ENCODE measurements at places on chromosomes 16 and 17.
A peak's percentile ranks its signal among the peaks of the same experiment; 100 is the strongest.

GRCh38 chr17:54085020-54085419 lies 262.3 kb downstream of the KIF2B start:
- DNase-seq = no peak

DNA sequence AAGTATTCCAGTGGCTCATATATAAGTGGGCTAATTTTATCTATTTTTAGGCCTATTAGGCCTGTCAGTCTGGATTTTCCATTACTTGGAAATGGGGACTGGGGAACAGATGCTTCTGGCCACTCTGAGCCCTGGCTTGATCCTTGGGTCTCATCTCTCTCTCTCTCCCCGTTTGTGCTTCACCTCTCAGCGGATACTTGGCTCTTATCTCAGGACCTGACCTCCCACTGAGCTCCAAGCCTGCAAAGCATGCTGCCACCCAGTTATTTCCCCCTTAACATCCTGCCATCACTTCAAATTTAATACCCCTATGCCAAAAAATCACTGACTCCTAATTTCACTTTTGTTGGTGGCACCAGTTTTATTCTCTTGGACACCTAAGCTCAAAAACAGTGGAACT lies 4.2 kb downstream of the ZNF843 start:
- no peak for DNase-seq

- DNase-seq = no peak
These were observed 3.9 kb upstream of the TMEM114 start for GRCh38 chr16:8594149-8594666.

DNA sequence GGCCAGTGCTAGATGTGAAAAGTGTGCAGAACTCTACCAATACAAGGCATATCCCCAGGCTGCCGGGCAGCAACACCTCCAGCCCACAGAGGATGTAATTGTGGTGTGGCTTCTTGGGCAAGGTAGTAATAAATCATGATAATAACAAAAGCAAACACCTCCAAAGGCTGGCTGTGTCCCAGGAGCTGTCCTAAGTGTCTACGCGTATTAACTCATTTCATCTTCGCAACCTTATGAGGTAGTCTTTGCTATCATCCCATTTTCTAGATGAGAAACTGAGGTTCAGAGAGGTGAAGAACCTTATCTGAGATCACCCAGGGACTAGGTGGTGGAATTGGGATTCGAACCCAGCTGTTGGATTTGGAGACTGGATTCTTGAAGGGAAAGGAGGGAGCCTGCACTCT lies 5.3 kb downstream of the PDK2 start:
- DNase-seq = no peak

DNA sequence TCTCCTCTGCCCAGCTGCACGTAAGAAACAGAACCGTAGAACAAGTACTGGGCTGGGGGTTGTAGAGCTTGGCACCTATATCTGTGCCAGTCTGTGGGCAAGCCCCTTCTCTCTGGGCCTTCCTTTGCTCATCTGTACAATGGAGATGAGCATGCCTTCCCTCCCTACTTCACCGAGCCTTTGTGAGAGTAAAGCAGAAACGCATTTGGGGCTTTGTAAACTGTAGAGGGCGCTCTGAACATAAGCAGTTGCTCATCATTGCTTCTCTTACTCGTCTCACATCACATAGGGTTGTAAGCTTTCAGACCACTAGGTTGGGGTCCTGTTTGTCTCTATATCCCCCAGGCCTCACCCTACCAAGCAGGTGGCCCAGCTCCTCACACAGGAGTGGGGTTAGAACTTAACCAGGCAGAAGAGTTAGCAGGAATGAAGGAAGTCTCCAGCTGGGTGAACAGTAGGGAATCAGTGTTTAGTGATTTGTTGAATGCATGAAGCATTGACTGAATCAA lies 15.1 kb downstream of the SAMD14 start:
- peak; percentile 75 for DNase-seq

- peak; percentile 31 for DNase-seq
These were observed 935 bp downstream of the USP32 start for GRCh38 chr17:60390925-60391470.

- no peak for DNase-seq
These were observed 852 bp downstream of the GPR139 start for GRCh38 chr16:20072874-20073202.

GRCh38 chr17:2264067-2264860 lies 39.3 kb downstream of the SMG6 start:
- no peak for DNase-seq

DNA sequence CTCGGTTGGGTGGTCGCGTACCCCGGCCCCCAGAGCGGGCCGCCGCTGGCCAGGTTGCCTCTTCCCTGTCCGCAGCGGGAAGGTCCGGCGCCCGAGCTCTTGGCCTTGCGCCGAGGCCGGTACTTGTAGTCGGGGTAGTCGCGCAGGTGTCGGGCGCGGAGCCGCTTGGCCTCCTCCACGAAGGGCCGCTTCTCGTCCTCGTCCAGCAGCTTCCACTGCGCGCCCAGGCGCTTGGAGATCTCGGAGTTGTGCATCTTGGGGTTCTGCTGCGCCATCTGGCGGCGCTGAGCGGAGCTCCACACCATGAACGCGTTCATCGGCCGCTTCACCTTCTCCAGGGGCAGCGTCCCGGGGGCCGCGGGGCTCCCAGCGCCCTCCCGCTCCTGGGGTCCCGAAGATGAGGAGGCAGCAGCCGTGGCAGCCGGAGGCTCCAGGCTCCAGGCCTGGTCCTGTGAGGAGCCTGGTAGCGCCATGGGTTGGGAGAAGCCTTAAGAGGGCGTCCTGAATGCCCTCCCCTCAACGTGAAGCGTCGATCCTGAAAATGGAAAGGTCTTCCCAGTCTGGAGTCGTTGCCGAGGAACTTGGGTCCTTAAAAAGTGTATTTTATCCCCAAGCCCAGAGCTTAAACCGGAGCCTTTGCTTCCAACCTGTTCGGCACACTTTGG lies 558 bp downstream of the SOX15 start:
- peak; percentile 91 for DNase-seq

DNA sequence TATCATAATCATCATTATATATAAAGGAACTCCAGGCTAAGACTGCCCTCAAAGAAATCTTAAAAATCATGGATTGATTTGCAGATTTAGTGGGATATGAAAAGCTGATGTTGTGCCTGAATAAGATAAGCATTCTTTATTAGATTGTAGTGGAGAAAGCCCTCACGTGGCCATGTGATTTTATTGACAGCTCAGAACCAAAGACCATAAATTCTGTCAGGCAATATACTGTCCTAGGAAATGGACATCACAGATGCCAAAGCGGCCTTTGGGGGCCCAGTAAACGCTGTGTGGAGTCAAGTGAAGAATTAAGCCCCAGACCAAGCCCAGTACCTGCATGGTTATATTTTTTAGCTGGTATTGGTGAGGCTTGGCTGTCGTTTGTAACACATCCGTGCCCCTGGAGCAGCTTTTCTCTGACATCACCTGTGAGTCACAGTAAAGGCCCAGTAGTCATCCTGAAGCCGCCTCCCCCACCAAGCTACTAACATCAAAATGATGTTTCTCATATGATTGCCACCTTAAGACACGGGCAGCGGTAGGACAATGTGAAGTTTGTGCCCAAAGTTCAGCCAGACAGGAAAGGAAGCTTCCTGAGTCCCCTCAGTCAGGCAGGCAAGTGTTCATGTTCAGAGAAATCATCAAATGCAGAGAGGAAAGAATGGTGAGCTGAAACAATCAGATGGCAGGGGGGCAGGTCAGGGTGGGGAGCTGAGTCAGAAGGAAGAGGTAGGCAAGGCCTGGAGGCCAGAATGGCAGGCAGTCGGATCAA lies 209.4 kb downstream of the IRX3 start:
- DNase-seq = peak; percentile 35

- DNase-seq = no peak
These were observed 93.9 kb upstream of the CORO6 start for GRCh38 chr17:29716566-29716965.

DNA sequence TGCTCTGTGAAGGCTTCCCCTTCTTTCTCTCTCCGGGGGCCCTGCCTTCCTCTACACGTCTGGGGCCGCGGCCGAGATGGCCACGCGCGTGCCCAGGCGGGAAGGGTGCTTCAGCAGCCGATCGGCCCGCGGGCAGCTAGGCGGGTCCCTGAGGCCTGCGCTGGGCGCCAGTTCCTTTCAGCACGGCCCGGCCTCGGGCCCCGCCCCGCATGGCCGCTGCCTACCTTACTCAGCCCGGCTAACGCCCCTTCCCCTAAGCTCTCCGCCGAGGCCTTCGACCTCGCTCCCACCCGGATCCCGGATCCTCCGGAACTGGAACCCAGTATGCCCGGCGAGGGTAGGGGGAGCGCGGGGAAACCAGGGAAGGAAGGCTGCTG lies 335 bp downstream of the TMEM11 start:
- DNase-seq = peak; percentile 64

- DNase-seq = no peak
These were observed 165.3 kb upstream of the GSE1 start for GRCh38 chr16:85447693-85448313.

DNA sequence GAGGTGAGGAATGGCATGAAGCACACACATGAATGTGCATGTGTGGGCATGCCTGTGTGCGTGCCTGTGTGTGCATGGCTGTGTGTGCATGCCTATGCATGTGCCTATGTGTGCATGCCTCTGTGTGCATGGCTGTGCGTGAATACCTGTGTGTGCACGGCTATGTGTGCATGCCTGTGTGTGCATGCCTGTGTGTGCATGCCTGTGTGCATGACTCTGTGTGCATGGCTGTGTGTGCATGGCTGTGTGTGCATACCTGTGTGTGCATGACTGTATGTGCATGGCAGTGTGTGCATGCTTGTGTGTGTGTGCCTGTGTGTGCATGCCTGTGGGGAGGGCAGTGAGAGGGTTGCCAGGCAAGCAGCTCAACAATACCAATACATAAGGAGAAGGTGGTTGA lies 276.5 kb upstream of the ERCC4 start:
- no peak for DNase-seq

GRCh38 chr17:79922798-79923197 lies 83.6 kb upstream of the CBX4 start:
- no peak for DNase-seq

GRCh38 chr17:31919802-31920525 lies 16.8 kb upstream of the SUZ12 start:
- peak; percentile 80 for DNase-seq

DNA sequence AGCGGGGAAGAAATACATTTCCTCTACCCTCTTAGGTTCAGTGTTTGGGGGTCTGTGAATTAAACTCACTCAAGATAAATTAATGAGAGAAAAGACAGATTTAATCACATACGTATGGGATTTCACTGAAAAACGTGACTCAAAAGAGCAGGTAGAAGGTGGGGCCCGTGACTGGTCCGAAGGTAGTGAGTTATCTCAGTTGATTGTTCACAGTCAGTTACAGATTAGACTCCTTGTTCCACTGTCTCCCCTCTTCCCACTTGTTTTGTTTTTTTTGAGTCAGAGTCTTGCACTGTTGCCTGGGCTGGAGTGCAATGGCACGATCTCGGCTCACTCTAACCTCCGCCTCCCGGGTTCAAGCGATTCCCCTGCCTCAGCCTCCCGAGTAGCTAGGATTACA lies 301.2 kb downstream of the SEC14L1 start:
- no peak for DNase-seq

DNA sequence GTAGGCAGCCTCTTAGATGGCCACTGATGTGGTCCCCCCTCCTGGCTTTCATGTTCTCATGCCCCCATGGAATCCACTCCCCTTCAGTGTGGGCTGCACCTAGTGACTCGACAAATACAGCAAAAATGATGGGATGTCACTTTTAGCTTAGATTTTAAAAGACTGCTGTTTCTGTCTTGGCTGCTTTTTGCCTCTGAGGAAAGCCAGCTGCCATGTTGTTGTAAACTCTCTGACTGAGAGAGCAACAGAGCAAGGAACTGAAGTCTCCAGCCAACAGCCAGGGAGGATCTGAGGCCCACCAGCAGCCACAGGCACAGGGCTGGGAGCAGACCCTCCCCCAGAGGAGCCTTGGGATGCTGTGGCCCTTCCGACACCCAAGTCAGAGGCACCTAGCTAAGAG lies 60.6 kb upstream of the MARCHF10 start:
- no peak for DNase-seq

Measured in AG08396 (cell line).